ENCODE measurements at places on chromosomes 16 and 17. TPM values are rescaled to one million over a fixed set of nuclear protein-coding genes. Genes with fewer than 3 reads are reported as not detected.

- no peak for DNase-seq
Measured at GRCh38 chr16:87995644-87996043, 44.4 kb downstream of the BANP start.

DNA sequence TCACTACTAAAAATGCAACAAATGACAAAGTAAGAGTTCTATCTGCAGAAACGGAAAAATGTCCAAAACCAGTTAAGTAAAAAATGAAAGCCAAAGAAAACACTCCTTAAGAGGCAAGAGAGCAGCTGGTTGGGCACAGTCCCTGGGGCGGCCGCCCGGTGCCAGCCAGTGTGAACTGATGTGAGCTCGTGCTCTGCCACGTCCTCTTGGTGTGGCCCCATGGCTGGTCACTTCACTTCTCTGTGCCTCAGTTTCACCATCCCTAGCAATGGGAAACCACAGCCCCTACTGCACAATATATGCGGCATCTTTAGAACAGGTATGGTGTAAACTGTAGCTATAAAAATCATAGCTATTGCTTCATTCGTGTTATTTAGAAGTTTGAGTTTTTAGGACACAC lies 21.2 kb downstream of the USP36 start:
- no peak for DNase-seq

DNA sequence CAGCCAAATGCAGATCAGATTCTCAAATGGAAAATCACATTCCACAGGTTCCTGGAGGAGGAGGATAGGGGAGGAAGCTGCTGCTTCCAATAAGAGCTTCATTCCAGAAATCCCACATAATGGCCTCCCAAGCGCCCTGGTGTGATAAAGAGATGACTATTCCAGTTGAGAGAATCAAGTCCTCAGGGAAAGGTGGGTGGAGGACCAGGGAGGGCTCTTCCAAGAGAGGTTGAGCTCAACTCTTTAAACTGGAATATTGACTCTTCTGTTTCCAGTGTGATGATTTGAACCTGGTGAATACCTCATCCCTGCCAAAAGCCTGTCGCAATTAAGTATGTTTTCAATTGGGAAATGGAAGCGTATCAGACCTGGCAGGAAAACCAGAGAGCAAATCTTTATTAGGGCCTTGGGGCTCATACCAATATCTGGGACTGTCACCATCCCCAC lies 81.4 kb upstream of the DYNLRB2 start:
- peak; percentile 67 for DNase-seq

DNA sequence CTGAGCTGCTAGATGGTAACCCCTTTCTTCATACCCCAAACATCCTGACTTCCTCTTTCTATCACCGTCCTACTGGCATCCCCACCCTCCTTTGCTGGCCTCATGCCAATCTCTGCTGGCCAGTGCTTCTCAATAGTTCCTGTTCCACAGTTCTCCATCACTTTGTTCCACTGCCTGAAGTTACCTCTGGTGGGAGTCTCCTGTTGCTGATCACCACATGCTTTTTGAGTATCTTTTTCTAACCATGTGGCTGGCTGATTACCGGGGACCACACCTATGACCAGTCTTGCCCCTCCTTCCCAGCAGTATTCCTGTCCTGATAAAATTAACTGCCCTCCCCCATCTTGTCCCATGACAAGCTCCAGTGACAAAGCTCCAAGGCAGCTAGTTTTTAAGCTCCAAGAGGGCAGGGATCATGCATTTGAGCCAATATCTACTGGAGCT lies 380.4 kb upstream of the CCL2 start:
- no peak for DNase-seq

DNA sequence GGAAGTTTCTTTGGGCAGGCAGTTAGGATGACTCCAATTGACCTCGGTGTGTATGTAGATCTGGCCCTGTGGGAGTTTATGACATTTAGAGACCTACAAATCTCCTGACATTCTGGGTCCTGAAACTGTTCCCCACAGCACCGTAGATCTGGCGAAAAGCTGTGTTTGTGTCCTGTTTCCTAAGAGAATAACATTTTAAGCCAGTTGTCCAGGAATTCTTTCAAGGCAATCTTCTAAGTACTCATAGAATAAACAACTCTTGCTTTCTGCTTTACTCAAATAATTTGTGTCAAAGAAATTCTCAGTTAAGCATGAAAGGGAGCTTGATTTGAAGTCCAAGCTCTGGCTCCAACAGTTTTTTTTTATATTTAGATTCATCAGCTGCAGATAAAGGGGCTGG lies 78.5 kb upstream of the ELAC2 start:
- DNase-seq, result no peak

- DNase-seq, result peak; percentile 98
Measured at GRCh38 chr17:68200689-68201417, 47.0 kb upstream of the AMZ2 start.

DNA sequence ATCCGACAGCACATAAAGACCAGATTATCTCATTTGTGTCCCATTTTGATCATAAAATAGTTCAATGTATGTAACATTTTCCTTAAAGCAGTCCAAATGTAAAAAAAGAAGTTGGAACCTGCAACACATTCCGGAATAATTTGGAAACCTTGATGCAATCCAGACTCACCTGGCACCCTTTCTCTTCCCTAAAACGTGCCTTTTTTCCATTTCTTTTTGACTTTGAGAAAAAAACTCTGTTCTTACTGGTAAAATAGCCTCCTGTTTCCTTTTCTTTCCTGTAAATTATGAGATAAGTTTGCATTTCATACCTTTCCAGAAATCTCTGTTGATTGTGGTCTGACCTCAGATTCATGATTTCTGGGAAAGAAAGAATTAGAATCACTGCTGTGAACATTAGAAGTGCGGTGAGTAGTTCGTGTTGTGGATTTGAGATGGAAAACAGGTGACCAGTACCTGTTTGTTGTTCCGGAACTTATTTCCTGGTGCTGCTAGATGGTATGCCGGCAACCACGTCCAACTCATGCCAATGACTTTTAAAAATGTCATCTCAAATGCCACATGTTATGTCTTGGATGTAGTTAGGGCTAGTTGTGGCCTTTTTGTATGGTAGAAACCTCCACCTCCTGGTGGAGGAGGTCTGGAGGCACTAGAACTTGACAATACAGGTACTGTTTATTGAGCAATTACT lies 108.1 kb downstream of the SOCS1 start:
- DNase-seq, result peak; percentile 2

DNA sequence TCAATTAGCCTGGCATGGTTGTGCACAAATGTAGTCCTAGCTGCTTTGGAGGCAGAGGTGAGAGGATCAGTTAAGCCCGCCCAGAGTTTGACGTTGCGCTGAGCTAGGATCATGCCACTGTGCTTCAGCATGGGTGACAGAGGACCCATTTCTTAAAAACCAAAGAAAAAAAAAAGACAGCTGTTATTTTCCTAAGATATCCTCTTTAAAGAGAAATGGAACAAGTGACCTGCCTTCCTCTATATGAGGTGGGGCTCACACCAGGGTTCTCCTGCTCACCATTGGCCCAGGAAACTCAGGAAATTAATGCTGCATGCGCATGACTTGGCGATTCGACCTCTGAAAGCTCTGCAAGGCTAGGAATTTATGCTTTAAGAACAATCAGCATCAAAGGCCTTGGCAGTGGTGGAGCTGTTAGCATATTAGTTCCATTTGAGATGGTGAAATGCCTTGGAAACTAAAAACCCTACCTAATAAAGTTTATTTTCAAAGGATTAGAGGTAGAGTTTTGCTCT lies 108.3 kb downstream of the RBFOX1 start:
- DNase-seq, result no peak

DNA sequence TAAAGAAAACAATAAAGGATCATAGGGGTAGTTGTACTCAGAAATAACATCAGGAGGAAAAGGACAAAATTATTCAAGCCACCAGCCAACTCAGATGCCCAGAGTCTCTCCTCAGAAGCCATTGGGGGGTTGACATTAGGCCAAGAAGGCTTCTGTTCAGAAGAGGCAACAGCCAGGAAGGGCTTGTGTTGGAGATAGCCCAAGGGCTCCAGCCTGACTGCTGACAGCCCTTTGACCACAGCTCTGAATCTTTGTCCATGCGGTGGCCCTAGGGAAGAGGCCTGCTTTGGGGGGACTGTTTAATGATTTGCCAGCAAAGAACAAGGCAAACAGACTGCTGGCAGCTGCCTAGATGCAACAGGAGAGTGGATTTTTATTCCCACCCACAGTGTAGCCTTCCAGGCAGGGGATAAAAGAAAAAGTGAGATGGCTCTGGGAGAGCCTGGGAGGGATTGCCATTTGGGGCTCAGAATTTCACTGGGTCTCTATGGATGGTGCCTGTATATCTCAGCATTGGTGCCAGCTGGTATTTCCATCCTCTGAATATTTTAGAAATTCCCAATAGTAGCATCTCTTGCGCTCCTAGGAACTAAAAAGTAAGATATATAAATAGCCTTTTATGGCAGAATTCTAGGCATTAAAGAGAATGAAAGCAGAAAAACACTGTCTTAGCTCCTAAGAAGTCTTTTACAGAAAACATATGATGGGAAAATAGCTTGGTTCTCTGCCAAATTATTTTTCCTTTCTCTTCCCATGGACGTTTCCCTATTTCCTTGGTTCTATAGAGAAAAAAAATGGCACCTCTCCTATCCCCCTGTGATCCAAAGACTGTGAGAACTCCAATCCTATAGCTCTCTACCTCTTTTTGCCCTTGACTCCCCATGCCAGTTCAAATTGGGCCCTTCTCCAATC lies 29.4 kb upstream of the SUPT4H1 start:
- DNase-seq, result no peak

DNA sequence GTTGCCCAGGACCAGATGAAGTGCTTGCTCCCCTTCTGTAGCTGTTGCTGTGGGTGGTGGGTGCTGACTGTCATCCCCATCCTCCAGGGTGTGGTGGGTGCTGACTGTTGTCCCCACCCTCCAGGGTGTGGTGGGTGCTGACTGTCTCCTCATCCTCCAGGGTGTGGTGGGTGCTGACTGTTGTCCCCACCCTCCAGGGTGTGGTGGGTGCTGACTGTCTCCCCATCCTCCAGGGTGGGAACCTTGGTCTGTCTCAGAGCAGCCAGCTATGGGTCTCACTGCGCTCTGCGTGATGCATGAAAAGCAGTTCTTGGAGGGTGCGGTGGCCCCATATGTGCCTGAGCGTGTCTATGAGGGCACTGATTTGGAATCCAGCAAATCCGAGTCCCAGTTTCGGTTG lies 163.8 kb downstream of the RPTOR start:
- no peak for DNase-seq

DNA sequence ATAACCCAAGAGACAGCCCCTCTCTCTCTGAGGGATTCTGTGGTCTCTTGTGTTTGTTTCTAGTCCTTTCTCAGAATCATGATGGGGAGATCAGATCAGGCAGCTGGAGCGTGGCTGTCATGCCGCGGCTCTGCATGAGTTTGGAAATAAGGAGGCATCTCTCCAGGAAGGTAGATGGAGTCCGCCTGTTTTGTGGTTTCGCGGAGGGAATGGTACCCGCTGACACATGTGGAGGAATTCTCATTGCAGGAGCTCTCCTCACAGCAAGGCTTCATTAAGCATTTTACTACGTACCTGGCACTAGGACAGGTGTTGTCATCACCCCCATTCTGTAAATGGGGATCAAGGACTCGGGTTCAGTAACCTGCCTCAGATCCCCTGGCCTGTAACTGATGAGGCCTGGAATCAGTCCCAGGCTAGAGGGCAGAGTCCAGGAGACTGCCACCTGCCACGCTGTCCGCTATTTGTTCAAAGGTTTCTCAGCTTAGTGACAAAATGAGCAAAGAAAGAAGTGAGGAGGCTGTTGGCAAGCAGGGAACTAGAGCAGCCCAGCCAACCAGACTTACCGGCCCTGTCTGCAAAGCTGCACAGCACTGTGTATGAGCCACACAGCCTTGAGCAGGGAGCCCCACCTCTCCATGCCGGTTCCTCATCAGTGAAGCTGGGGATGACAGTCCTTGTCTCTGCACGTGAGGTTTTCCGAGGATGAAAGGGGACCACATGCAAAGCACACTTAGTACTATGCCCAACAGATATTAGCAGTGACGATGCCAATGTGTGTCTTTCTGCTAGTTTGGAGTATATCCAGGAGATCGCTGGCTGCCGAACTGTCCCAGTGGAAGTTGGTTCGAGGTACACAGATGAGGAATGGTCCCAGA lies 11.0 kb downstream of the KDM8 start:
- peak; percentile 54 for DNase-seq

DNA sequence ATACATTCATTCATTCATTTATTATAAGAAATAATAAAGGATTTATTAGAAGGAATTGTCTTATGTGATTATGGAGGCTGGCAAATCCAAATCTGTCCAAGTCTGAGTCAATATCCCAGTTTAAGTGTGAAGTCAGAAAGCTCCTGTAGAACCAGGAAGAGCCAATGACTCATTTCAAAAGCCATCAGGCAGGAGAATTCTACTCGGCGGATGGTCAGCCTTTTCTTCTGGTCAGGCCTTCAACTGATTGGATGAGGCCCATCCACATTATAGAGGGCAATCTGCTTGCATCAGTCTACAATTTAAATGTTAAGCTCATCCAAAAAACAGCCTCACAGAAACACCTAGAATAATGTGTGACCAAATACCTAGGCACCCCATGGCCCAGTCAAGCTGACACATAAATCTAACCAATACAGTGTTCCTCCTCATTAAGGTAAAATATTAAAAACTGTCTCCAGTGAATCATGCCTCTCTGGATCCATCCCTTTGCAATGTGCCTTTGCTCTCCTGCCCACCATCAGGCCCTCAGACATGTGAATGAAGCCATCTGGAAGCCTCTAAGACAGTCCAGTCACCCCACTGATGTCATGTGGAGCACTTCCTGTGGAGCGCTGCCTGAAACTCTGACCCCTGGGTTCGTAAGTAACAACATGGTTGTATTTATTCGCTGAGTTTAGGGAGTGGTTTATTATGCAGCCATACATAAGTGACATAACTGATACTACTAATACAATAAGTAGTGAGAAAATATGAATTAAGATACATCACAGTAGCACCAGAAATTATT lies 69.2 kb upstream of the WSB1 start:
- DNase-seq, result no peak

GRCh38 chr17:38697061-38697820 lies 7.8 kb upstream of the MLLT6 start:
- DNase-seq, result no peak

- no peak for DNase-seq
Measured at GRCh38 chr16:55250701-55251100, 73.3 kb upstream of the IRX6 start.

GRCh38 chr16:2487903-2488531 lies 13.1 kb downstream of the TBC1D24 start:
- peak; percentile 61 for DNase-seq

GRCh38 chr17:43552229-43552837 lies 6.2 kb upstream of the ETV4 start:
- DNase-seq, result no peak

GRCh38 chr17:77253611-77254051 lies 112.9 kb downstream of the SEC14L1 start:
- peak; percentile 38 for DNase-seq

The BCAS3 gene
- total RNA-seq, result 32.7 TPM

The SDR42E2 gene
- total RNA-seq, result not detected

The CDRT15L2 gene
- total RNA-seq, result not detected

The KRTAP2-2 gene
- total RNA-seq, result not detected

The NLRP1 gene
- 33.0 TPM for total RNA-seq

The GPR179 gene
- total RNA-seq, result not detected

The C1QTNF8 gene
- not detected for total RNA-seq

The C1QTNF1 gene
- total RNA-seq, result 14.4 TPM

The SLC12A3 gene
- not detected for total RNA-seq

The TMEM88 gene
- 0.36 TPM for total RNA-seq

The HOXB1 gene
- not detected for total RNA-seq

The TP53TG3F gene
- not detected for total RNA-seq

The MYCBPAP gene
- total RNA-seq, result 0.88 TPM

The CD300C gene
- under 0.01 TPM for total RNA-seq
